ENCODE measurements at places on chromosomes 7 and 10.

DNA sequence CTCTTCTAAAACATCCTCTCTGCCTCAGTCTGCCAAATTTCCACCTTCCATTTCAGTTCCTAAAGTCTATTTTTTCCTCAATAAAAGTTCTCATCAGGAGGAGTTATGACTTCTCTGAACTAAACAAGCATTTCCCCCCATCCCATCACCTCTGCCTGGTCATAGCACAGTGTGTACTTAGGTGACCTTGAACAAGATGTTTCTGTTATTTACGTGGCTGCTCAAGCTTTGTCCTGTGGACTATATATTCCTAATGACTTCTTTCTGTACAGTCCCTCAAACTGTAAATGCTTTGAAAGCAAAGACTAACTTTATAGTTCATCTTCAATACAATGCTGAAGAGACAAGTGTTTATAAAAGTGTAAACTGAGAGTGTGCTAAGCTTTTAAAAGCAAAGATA, 166.9 kb downstream of the CPEB3 start:
- ATAC-seq: peak; percentile 36

DNA sequence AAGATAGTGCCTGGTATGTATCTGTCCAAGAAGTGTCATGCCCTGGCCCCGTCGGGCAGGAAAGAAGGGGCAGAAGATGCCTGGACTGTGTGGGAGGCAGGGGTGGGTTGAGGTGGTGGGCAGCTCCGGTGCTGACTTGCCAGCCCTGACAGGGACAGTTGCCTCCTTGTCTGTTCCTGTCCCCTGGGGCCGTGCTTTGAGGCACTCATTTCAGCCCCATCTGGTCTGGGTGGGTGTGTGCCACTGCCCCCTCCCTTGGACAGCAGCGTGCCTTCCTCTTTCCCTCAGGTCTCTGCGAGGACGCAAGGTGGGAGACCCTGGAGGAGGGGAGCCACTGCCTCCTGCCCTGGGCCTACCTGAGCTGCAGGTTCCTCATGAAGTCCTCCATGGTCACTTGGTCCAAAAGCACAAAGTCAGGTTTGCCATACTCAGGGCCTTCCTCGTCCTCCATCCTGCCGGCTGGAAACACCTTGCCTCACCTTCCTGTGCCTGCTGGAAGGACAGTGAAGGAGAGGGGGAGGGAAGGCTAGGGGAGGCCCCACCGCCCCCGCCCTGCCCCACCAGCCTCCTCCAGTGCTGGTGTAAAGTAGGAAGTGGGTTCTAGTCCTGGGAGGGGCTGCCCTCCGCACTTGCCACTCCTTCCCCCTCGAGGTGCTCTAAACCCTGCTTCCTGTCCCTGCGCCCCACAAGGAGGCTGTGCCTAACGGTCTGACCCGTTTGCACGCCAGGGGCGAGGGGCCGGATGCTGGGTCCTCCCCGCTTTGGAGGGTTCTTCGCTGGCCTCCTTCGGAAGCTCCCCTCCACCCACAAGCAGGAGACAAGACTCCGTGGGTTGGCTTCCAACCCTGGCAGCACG, at the start of gene MYO1G:
Gene MYO1G, minus strand, starts transcription at position 505 of the 856 bp plus-strand sequence. Its CDS starts 54 bp downstream, at position 451.
- ATAC-seq: no peak

GRCh38 chr7:23544913-23545354, 13.2 kb upstream of the TRA2A start:
- ATAC-seq: peak; percentile 67

DNA sequence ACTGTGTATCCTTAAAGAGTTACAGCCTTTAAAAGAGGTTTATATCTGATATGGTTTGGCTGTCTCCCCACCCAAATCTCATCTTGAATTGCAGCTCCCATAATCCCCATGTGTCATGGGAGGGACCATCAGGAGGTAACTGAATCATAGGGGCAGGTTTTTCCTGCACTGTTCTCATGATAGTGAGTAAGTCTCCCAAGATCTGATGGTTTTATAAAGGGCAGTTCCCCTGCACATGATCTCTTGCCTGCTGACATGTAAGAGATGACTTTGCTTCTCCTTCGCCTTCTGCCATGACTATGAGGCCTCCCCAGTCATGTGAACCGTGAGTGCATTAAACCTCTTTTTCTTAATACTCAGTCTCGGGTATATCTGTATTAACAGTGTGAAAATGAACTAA, 9.7 kb downstream of the RTKN2 start:
- ATAC-seq: no peak

All from SK-N-SH treated with all-trans-retinoic acid at 6 μM for 48 hours (cell line).